ENCODE measurements at places on chromosomes 7 and 10.

DNA sequence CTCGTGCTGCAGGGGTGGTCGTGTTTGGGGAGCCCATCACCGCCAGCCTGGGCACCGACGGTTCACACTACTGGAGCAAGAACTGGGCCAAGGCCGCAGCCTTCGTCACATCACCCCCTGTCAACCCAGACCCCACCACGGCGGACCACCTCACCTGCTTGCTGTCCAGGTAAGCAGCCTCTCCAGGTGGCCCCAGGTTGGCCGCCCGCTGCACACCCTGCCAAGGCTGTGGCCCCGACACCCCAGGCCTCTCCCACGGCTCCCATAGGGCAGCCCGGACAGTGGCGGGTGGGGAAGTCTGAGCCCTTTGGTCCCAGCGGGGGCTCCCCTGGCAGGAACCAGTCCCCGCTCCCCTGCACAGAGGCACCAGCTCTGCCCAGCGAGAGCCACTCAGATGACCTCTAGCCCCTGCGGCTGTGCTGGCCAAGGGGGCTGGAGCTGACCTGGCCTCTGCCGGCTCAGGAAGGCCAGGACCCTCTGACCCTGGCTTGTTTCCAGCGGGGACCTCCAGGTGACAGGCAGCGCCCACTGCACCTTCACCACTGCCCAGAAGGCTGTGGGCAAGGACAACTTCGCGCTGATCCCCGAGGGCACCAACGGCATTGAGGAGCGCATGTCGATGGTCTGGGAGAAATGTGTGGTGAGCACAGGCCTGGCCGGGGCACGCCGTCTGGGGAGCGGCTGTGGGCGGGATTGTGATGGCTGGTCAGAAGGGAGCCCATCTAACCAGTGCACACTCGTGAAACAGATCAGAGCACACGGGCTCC lies 13.8 kb downstream of the DPYSL4 start:
- no peak for DNase-seq

DNA sequence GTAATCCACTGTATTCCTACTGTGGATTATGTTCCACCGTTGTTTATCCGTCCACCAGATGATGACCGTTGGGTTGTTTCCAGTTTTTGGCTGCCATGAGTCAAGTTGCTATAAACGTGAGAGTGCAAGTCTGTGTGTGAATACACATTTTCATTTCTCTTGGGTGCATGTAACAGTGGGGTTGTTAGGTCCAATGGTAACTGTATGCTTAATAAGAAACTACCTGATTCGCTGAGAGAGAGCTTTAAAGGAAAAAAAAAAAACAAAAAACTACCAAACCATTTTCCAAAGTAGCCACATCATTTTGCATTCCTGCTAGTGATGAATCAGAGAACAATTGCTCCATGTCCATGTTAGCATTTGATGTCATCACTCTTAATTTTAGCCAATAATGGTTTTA lies 15.9 kb downstream of the UBN2 start:
- no peak for DNase-seq

DNA sequence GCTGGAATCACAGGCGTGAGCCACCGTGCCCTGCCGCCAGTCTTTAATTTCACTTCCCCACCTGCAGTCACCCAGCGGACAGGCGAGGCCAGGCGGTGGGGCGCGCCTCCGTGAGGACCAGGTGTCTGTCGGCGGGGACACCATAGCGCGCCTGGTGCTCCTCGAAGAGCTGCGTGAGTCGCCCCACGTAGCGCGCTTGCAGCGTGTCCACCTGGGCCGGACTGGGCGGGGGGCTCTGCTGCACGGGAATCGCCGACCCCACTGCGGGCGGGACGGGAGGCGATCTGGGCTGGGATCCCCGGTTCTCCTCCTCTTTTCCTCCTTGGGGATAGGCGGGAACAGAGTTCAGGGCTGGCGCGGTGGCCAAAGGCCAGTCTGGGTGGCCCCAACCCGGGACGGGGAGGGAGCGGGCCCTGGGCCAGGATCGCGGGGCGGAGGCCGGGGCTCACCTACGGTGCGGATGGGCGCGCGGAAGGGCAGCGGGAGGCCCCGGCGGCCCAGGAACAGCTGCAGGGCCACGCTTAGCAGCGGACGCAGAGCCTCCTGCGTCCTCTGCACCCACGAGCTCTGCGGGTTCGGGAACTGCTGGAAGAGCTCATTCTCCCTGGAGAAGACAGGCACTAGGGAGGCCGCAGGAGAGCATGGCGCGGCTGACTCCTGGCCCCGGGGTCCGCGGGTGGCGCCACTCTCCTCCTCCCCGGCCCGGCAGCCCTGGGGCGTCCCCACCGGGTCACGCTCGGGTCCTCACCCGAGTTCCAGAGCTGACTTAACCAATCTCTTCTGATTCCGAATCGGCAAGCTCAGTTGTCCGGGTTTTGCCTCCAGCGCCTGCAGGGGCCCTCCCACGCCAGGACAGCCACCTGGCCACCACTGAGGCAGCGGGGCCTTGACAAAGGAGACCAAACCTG lies 1.1 kb upstream of the MOGAT3 start:
- DNase-seq: no peak

DNA sequence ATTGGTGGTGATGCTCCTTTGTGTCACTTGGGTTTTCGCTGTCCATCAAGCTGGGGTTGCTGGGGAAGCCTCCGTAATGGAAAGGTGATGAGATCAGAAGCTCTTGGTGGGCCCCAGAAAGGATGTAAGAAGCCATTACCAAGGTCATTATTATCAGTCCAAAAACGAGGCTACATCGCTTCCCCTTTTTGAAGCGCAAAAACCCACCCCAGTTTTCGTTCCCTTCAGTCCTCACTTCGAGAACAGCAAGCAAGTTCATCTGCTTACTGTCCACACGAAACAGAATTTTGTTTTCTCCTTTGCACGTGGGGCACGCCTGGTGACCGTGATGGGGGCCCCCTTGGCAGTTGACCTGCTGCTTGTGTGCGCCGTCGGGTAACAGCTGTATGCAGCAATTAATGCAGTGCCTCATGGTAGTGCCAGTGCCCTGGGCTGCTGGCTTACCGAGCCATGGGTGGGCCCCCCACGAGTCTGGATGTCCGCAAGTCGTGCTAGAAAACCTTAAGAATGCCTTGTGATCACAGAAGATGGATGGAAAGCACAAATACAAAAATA lies 47.5 kb downstream of the CHST15 start:
- no peak for DNase-seq

GRCh38 chr10:63718006-63718405 lies 196.8 kb downstream of the REEP3 start:
- DNase-seq: no peak

- no peak for DNase-seq
Measured at GRCh38 chr10:52400562-52400961, 86.5 kb downstream of the DKK1 start.

- DNase-seq: no peak
Measured at GRCh38 chr10:96369890-96370583, 11.2 kb upstream of the OPALIN start.

DNA sequence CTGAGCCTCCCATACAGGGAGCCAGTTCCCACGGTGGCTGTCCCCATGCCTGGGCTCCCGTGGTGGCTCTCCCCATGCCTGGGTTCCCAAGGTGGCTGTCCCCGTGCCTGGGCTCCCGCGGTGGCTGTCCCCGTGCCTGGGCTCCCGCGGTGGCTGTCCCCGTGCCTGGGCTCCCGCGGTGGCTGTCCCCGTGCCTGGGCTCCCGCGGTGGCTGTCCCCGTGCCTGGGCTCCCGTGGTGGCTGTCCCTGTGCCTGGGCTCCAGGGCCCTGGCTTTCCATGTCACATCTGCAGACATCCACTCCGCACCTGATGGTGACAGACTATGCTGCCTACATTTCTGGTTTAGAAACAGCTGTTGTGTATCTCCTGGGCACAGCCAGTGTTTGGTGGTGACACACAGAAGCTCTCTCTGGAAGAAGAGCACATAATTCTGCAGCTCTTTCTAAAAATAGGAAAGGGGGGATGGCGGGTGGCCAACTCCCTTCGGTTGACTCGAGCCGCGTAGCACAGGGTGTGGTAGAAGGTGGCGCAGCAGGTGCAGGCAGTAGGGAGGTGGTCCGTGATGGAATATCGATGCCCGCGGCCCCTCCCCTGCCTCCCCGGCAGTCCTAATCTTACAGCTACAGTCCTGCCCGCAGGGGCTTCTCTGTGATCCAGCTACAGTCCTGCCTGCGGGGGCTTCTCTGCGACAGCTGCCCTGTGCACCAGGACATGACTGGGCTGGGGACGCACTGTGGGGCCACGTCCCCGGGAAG lies 251.2 kb downstream of the DNAJB6 start:
- no peak for DNase-seq

DNA sequence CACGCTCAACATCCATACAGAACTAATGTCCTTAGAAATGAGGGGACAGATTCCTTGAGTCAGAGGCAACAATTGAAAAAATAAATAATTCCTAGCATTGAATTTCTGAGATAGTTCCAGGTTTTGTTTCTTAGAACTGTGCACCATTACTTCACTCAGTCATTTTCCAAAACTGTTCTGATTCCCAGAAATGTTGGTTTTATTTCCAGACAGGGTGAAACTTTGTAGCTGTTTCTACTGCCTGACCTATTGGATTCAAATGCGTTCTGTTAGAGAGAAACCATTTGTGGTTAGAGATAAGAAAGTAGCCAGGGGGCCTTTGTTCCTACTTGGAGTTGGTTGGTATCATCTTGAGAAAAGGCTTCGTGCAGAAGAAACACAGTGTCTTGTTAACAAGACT lies 8.1 kb upstream of the DEPP1 start:
- DNase-seq: no peak

GRCh38 chr10:118276727-118277126 lies 65.4 kb downstream of the FAM204A start:
- no peak for DNase-seq

DNA sequence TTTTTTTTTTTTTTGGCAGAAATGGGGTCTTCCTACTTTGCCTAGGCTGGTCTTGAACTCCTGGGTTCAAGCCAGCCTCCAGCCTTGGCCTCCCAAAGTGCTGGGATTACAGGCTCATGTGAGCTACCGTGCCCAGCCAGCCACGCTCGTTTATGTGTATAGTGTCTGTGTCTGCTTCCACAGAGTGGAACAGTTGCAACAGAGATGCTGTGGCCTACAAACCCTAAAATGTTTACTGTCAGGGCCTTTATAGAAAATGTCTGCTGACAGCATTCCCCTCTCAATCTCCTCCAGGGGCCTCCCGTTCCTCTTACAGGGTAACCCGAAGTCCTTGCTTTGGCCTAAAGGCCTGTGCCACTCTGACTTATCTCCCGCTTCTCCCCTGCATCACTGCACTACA lies 87.6 kb upstream of the LEP start:
- no peak for DNase-seq

DNA sequence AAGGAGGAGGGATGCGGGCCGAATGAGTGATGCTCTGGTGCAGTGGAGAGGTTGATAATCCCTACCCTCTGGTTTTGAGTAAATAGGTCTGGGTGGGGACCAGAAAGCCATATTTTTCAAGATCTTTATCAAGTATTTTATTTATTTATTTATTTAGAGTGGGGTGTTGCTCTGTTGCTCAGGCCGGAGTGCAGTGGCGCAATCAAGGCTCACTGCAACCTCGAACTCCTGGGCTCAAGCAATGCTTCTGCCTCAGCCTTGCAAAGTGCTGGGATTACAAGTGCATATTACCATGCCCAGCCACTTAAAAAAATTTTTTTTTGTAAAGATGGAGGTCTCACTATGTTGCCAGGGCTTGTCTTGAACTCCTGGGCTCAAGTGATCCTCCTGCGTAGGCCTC lies 21.6 kb downstream of the SVIL start:
- no peak for DNase-seq

GRCh38 chr7:117323305-117323850 lies 520 bp upstream of the WNT2 start:
- DNase-seq: no peak

DNA sequence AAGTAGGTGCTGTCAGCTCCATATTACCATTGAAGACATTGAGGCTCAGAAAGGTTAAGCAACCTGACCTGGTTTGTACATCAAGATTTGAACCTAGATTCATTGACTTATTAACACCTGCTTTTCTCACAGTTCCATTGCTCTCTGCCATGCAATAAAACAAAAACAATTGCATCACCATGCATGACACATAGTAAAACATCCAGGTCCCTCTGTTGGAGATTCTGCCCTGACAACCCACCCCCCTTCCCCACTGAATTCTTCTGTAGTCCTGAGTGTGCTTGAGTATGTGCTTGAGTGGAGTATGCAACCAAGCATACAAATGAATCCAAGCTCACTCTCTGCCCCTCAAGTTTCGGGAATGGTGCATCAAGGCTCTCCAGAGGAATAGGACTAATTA lies 6.0 kb upstream of the LMBR1 start:
- no peak for DNase-seq

DNA sequence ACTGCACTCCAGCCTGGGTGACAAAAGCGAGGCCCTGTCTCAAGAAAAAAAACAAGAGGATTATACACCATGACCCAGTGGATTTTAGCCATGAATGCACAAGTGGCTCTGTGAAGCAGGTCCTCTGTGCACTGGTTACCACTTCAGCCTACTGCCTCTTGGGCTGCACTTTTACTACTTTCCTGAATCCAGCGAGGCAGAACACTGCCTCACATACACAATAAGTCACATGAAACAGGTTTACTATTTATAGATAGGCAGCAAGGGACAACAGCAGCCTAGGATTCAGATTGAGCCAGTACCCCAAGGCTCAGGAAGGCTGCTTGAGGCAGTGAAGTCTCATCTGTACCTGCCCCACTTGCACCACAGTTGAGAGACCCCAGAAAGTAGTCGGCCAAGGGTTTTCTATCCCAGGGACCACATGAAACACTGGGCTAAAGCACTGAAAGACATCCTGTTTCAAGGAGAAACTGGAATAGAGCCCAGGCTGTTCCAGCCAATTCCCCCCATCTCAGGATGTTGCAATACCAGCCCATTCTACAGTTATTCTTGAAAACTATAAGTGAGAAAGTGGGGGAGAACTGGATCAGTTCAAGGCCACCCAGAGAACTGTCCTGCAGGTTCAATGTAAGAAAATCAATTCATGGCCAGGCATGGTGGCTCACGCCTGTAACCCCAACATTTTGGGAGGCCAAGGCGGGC lies 10.3 kb upstream of the OGDH start:
- DNase-seq: no peak

- no peak for DNase-seq
Measured at GRCh38 chr10:131697476-131698128, 203.2 kb upstream of the PPP2R2D start.

DNA sequence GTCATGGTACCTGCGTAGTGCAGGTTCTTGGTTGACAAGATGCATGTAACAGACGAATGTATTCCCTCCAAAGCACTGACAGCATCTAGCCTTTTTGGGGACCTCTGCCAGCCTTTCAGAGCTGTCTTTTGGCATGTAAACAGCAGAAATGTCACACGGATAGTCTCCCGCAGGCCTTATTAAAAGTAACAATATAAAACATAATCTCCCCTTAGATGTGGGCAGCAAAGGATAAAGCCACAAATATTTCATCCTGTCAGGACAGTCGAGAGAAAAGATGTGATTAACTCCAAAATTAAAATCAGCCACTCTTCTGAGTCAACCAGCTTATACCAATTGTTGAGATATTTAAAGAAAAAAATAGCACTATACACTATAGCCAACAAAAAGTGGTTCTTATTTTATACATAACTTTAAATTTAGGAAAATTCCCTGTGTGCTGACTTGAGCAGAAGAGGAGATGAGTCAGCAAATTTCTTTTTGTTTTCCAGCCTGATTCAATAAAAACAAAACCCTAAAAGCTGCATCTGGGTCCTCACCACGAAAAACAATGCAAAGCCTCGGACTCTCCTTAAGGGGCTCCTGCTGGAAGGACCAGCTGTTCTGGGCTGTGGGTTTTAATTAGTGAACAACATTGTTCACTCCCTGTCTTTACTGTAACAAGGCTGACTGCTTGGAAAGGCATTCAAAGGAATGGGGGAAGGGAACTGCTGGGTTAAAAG lies 240.2 kb downstream of the ADAM12 start:
- DNase-seq: no peak

- DNase-seq: no peak
Measured at GRCh38 chr7:2967253-2967652, 76.4 kb downstream of the CARD11 start.

- DNase-seq: no peak
Measured at GRCh38 chr7:3156508-3156907, 112.8 kb upstream of the CARD11 start.

Data from left hindlimb (tissue), 1 donor.